ENCODE measurements at places on chromosomes 1 and 21.
A peak's percentile ranks its signal among the peaks of the same experiment; 100 is the strongest.

GRCh38 chr1:47572731-47573430 lies 135.0 kb downstream of the FOXD2 start:
- DNase-seq = no peak

DNA sequence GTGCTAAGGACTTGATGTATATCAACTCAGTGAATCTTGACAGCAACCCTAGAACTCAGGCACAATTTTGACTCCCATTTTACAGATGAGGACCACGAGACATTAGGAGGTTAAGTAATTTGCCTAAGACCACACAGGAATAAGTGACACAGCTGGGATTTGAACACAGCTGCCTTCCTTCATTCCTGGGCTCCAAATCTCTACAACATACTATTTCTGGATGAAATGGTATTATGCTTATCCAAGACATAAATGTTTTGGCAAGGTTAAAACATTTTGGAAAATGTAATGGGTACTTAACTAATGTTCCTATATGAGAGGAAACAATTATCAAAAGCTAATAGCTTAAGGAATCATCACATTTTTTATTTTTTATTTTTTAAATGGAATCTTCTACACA lies 4.8 kb downstream of the CLDN8 start:
- no peak for DNase-seq

DNA sequence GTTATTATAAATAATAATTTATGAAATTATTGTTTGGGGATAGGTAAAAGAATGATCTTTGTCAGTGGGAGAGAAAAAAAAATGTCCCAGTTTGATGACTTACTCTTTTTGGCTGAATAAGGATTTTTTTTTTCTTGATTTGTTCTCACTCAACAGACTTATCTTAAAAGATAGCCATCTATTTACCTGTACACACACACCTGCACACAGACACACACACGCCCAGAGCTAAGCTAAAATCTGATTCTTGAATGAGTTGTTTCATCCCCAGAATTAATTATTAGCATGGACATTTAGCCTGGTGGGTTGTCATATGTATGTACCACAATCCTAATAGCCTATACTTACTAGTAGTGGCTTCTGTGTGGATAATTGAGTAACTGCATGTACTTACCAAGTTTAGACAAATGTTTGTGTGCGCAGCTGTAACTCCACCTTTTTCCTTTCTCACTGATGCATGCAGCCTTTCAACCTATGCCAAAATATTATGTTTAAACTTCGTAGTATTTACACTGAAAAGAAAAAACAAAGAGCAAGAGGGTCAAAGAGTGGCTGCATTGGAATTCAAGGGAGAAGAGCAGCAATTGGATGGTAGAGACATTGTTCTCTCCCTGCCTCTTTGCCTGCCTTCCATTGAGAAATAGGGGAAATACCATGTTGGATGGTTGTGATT lies 174.3 kb downstream of the ADGRL2 start:
- no peak for DNase-seq

GRCh38 chr1:195462646-195463045 lies 1145.6 kb downstream of the KCNT2 start:
- DNase-seq = no peak

DNA sequence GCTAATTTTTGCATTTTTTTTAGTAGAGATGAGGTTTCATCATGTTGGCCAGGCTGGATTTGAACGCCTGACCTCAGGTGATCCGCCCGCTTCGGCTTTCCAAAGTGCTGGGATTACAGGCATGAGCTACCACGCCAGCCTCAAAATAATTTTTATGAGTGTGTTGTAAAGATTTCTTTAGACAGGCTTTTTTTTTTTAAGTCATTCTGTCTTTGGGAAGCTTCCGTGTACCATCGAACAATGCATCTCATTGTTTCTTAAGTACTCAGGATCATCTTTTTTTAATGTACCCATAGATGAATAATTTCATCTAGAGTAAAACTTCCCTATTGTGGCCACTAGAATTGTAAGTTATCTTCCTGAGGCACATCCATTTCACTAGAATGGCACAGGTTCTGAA lies 19.6 kb upstream of the SDC3 start:
- DNase-seq = no peak

DNA sequence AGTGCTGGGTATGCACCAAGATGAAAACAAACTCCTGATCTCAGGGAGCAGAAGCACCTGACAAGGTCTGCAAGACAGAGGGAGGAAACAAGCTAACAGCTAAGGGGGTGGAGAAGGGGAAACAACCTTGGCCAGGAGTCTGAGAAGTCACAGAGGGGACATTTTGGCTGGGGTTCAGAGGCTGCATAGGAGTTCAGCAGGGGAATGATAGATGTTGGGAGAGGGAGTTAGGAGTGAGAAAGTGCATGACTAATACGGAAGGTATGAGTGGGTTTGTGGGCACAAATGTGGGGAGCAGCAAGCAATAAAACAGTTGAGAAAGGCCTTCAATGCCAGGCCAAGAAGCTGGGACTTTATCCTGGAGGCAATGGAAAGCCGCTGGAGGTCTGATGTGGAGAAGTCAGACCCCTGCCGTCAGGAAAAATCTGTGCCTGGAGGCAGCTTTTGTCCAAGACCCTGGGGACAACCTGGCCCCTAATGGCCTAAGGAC lies 16.4 kb downstream of the EPHA2 start:
- peak; percentile 51 for DNase-seq

GRCh38 chr1:105373681-105374080 lies 1624.0 kb downstream of the AMY1C start:
- no peak for DNase-seq

DNA sequence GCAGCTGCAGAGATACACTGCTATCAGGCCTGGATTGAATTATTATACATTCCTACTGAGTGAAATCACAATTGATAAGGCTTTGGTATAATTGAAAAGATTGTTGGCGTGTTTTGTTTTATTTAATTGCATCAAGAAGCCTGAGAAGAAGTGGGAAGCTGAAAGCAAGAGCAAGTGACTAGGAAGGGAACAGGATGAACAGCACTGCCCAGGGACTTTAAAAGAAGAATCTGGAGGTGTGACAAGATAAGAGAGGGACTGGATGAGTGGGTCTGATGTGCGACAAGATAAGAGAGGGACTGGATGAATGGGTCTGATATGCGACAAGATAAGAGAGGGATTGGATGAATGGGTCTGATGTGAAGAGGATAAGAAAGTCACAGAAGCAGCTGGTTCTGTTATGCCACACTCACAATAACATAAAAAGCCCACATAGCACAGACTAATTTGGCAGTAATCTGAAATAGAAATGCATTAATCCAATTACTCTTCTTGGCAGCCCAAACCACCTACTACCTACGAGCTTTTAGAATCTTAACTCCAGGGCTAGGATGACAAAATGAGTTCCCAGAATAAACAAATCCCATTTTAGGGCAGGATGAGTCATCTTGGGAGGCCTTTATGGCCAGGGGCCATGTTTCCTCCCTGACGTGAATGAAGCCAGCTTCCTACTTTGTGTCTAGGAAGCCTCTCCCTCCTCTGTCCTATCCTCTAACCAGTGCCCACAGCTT lies 129.7 kb downstream of the DUSP10 start:
- DNase-seq = no peak

- no peak for DNase-seq
Measured at GRCh38 chr1:54475946-54476516, 69.8 kb upstream of the SSBP3 start.

DNA sequence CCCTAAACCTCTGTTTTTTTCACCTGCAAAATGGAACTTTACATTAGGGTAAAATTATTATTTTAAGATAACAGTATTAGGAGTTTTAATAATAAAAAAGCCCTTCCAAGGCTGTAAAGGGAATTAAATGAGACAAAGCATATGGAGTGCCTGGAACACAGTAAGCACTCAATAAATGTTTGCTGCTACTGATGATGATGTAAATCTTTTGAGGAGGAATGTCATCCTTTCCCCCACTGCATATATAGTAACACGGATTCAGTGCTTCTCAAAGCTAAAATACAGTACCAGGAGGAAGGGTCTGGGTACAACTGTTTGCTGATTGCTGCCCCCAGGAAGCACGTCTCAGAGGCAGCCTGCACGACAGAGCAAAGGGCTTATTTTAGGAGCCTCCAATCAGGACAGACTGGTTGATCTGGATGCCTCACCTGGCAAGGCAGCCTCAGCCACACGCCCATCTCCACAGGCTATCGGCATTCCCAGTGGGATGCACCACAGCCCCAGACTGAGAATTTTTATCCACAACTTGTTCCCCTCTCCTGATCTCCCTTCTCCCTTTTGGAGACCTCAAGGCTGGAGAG lies 64.4 kb downstream of the GADD45A start:
- no peak for DNase-seq

DNA sequence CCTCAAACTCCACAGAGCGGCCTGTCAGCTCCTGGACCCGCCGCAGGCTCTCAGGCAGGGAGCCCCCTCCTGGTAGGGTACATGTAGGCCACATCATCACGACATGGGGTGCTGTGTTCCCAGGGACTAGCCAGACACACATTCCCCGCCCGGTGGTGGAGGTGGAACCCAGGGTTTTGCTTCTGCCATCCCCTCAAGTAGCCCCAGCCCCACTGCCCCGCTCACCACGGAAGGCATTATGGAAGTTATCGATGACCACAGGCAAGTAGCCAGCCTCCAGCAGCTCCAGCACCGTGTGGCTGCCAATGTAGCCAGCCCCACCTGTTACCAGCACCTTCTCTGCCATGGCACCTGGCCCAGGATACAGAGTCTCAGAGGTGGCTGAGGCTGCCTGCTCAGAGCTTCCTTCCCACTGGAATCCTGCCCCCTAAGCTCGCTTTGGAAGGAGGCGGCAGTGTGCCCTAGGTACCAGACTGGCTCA lies 1.9 kb downstream of the GALE start:
- DNase-seq = peak; percentile 39

GRCh38 chr1:158067662-158068061 lies 74.2 kb downstream of the KIRREL1 start:
- DNase-seq = no peak

DNA sequence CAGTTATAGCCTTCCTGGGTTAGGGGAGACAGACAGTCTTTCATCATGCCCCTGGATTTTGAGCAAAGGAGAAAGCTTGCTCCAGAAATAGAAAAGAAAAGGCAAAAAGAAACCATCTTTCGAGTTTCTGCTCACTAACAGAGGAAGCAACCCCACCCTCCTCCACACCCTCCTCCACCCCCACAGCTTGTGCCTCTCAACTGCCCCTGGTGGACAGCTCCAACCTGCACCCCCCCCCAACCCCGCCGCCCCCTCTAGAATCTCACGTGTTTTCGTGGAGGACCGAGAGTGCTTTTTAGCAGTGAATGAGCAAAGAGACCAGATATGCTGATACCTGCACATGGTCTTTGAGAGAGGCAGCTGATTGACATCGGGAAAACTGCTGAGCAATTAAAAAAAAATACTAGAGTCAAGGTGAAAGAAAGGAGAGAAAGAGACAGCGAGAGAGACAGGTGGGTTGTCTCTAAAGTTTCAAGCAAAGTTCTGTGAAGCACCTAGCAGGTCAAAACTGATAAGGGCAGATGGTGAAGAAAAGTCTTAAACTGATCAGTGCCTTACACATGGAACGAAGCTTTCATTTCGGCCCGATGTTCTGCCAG lies 358.3 kb downstream of the KIF26B start:
- peak; percentile 25 for DNase-seq

DNA sequence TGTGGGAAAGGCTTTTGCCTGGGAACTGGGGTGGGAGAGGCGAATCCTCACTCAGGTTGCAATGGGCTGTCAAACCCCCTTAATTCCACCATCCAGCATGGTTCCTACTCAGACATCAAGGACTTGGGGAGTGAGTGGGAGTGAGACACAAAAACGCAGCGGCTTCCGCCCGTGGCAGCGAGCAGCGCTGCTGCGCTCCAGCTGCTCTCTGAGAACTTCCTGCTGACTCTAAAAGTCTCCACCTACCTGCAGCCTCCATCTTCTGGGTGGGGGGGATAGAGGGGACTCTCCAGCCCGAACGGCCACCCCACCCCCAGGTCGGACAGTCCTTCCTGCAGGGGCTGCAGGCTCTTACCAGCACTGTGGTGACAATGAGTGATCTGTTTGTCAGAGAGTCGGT lies 184.4 kb downstream of the GRIK3 start:
- no peak for DNase-seq

- peak; percentile 45 for DNase-seq
Measured at GRCh38 chr21:34886240-34887104, 162.6 kb downstream of the RUNX1 start.

DNA sequence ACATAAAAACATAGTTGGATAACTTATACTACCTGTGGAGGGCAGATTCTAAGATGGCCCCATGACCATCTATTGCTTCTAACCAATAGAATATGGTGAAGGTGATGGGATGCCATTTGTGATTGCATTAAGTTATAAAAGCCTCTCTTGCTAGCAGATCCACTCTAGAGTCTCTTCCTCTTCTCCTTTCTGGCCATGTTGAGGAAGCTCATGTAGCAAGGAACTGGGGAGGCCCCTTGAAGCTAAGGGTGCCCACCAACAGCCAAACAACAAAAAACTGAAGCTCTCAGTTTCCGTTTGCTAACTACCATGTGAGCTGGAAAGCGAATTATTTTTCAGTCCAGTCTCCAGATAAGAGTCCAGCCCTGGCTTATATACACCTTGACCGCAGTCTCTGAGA lies 16.0 kb upstream of the AGO1 start:
- no peak for DNase-seq

DNA sequence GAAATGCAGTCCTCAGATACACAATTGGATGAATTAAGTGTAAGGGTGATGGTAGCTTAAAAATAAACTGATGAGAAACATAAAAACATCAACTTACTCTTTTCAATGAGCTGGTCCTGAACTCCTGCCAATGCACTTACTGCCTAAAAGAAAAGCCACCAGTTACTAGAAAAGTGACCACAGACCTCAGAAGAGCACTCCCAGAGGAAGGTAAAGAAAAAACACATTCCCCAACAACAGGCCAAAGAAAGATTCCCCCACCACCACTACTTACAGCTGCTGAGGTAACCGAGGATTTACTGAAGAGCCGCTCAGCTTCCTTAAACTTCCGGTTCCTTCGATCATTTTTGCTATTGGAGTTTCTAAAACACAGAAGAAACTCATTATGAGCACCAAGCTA lies 5.4 kb downstream of the MEAF6 start:
- DNase-seq = no peak

DNA sequence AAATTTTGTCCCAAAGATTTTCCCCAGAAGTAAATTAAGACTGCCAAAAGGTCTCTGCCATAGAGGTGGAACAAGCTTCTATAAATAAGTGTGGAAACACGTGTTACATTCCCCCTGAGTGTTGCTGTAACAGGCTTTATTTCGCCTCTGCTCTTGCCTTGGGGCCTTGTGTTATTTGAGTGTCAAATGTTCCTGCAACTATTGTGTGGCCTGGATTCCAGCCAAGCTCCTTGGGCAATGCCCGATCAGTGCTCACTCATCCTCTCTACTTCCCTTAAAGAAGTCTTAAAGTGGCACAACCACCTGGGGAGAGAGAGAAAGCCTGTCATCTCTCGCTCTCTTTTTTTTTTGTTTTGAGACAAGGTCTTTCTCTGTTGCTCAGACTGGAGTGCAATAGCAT lies 156.7 kb downstream of the NR5A2 start:
- no peak for DNase-seq

GRCh38 chr1:109912873-109913272 lies 2.2 kb downstream of the CSF1 start:
- no peak for DNase-seq

DNA sequence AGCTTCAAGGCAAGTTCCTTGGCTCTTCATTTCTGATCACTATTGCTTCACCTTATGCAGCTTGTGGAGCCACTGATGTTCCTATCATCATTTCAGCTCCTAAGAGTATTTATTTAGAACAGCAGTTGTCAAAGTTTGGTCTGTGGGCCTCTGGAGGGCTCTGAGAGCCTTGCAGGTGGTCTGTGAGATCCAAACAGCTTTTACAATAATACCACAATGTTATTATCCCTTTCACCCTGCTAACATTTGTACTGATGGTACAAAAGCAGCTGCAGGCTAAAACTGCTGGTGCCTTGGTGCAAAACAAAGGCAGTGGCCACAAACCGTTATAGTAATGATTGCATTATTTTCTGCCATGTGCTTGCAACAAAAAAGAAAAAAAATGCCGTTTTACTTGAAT lies 33.8 kb downstream of the PATJ start:
- DNase-seq = no peak

All from activated CD4-positive, alpha-beta T cell treated with anti-CD3 and anti-CD28 coated beads for 36 hours (primary cell).